Dermis microvascular lymphatic vessel endothelial cell (primary cell): ENCODE measurements at places on chromosomes 7 and 10. TPM values are rescaled to one million over a fixed set of nuclear protein-coding genes. Genes with fewer than 3 reads are reported as not detected.

The SLC26A3 gene
- not detected in 2 replicates for total RNA-seq

GRCh38 chr10:53786236-53786900 is 1013.8 kb upstream of the MBL2 start:
- no peak for DNase-seq

The IGFBP3 gene
- 1.7 and 6.4 TPM in 2 replicates for total RNA-seq

GRCh38 chr7:45028138-45028919 is 28.3 kb downstream of the CCM2 start:
- no peak for DNase-seq

DNA sequence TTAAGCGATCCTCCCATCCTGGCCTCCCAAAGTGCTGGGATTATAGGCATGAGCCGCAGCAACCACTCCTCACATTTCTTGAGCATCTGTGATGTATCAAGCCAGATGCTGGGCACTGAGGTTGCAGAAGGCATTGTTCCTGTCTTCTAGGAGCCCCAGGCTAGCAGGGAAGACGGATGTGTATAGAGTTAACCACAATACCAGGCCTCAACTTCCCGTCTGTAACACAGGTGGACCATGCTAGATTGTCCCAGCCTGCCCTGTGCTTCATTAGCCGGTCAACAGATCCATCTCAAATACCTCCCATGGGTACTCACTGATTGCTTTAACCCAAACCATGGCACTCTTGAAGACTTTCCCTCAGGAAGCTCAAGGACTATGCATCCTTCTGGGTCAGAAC is 1.8 kb upstream of the CLDN4 start:
- DNase-seq: no peak

GRCh38 chr7:4137552-4137951 is 544.5 kb upstream of the FOXK1 start:
- DNase-seq: no peak

GRCh38 chr7:139726485-139726869 is 51.3 kb downstream of the HIPK2 start:
- DNase-seq: no peak

The GNAT3 gene
- not detected in 2 replicates for total RNA-seq

GRCh38 chr7:89966067-89966664 is 188.1 kb upstream of the STEAP1 start:
- DNase-seq: no peak

The SPDYE2 gene
- not detected in 2 replicates for total RNA-seq

The AGAP4 gene
- 1.8 and 2.8 TPM in 2 replicates for total RNA-seq
